GM04503 (cell line): ENCODE measurements at places on chromosomes 3 and 15.

DNA sequence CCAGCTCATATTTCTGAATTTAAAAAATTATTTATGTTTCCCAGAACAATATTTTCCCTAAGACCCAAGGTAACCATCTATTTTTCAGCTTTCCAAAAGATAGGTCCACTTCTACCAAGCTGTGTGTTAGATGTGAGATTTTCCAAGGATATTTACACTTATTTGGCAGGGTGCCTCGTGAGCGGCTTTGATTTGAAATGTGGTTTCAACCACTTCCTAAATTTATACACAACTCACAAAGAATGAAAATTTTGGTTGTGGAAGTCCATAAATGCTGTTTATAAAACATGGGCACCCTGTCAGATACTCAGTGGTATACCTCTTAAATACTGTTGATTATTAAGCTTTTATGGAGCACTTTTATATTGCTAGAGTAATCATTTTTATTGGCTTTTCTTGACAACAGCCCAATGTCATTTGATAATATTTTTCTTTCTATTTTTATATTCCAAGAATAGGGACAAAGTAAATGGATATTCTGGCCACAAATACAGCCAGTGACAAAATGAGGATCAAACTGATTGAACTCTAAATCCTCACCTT, 57.6 kb downstream of the GAP43 start:
- no peak for DNase-seq

DNA sequence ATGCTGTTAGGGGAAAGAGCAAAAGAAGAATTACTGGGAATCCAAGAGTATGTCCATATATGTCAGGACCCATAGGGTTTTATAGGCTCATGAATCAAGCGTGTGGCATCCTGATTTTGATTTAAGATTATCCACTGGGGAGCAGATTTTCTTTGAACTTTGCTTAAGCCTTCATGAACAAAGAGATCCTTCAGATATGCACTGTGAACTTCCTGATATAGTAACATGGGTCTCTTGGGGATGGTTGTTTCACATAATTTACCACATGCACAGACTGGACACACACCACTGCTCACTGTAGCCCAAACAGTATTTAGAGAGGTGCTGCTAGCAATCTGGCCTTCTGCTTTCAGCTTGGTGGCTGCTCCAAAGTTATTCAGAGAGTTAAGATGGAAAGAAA, 200.9 kb upstream of the ZPLD1 start:
- DNase-seq = no peak

DNA sequence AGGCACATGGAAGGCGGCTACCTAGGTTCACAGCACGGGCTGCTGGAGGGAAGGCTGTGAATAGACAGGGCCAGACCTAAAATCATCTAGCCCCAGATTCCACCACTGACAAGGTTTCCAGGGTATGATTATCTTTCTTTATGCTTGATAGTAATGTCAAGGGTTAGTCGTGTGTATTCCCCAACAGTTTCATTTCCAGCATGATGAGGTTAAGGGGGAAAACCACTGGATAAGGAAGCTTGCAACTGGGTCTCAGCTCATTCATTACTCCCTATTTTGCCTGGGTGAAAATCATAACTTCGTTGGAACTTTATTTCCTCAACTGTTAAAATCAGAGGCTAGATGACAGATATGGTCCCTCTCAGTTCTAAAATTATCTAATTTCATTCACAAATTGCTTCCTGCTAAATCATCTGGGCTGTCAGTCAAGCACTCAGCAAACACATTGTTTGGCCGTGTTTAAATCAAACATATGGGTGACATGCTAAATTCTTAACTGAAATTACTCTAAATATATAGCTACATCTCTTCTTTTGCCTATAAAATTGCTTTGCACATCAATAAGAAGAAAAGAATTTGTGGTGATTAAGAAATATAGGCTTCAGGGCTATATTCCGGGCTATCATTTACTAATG, 111.7 kb downstream of the CYP19A1 start:
- no peak for DNase-seq

- DNase-seq = peak; percentile 70
Measured at GRCh38 chr15:59116141-59116540, 11.2 kb downstream of the CCNB2 start.

DNA sequence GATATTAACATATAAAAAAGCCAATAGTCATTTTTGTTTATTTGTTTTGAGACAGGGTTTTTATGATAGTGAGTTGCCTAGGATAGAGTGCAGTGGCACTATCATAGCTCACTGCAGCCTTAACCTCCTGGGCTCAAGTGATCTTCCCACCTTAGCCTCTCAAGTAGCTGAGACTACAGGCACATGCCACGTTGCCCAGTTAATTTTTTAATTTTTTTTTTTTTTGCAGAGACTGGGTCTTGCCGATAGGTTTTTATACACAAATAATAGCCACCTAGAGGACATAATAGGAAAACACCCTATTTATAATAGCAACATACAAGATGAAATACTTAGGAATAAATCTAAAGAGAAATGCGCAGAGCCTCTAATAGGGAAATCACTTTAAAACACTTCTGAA, 13.3 kb downstream of the EIF3J start:
- DNase-seq = no peak

- DNase-seq = no peak
Measured at GRCh38 chr3:21414506-21414905, 336.5 kb downstream of the ZNF385D start.

DNA sequence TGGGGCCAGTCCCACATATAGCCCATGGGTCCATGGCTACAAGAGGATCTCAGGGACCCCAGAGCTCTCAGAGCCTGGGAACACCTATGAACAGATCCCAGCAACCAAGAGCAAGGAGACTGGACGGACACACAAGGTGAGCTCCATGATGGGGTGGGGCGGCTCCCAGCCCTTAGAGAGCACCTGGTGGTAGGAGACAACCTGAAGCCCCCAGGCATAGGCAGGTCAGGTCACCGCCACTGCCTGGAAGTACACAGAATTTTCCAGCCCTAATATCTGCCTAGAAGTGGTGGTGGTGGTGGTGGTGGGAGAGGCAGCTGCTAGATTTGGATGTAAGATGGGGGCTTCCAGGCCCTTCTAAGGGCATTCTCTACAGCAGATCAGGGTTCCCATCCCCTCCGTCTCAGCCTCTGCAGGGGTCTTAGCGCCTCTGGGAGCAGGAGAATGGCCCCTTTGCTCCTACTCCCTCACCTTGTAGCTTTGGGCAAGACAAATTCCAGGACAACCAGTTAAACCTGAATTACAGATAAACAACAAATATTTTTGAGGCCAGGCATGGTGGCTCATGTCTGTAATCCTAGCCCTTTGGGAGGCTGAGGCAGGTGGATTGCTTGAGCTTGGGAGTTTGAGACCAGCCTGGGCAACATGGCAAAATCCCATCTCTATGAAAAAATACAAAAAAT, 9.2 kb downstream of the SH2D7 start:
- no peak for DNase-seq

DNA sequence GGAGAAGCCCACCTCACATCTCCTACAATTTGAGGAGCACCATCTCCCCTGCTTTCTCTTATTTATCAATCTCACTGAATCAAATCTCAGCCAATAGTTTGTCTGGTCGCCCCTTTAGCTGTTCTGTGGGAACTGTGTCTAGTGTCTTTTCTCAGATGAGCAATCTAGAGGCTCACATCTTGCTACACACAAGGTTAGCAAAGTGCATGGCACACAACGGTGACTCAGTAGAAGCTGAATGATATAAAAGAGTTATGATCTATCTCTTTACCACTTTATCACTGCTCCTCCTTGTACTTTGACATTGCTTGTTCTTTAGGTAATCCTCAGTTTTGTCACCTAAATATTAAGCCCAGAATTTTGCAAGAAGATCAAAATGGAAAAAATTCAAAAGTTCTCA, 16.8 kb upstream of the COLQ start:
- no peak for DNase-seq

DNA sequence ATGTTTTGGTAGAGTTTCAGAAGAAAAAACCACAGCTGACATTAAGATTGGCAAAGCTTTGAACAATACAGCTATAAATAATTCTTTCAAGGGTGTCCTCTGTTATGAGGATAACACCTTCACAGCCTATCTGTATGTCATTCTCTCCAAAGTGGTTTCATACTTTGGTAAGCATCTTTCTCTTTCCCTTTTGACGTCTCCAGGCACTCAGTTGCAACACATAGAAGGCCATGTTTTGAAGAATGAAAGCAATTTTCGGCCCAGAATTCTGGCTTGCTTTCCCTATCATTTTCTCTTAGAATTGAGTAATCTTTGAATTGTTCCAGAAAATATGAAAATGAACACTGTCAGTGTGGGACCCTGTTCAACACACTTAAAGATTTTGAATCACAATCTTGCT, 200.0 kb upstream of the CBLB start:
- DNase-seq = no peak

- no peak for DNase-seq
Measured at GRCh38 chr3:69718866-69719586, 20.2 kb upstream of the MITF start.

- no peak for DNase-seq
Measured at GRCh38 chr3:112799946-112800345, 46.7 kb downstream of the CD200R1L start.

DNA sequence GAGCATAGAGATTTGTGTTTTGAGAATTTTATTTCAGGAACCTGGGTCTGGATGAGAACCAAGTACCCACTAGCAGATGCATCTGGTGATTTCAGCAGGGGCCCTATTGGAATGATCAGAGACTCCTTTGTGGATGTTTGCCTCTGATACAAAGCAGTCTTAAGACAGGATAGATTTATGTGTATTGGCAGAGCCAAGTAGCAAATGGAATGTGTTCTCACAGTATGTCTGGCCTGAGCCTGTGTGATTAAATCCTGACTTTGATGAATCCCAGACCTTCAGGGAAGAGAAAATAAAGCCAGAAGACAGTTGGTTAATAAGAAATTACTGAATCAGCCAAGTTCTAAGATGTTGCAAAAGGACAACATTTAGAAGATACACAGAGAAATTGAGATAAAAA, 755.5 kb upstream of the SEMA6D start:
- no peak for DNase-seq

DNA sequence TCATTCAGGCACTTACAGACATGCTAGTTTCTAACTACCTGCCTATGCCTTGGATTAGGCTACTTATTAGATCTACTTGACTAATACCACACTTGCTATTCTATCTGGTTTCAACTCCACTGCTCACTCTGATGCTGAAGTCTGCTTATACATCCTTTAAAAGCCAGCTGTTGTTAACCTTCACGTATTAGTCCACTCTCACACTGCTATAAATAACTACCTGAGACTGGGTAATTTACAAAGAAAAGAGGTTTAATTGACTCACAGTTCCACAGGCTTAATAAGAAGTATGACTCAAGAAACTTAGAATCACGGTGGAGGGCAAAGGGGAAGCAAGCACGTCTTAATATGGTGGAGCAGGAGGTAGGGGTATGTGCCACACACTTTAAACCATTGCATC, 47.7 kb upstream of the ANKRD28 start:
- no peak for DNase-seq

DNA sequence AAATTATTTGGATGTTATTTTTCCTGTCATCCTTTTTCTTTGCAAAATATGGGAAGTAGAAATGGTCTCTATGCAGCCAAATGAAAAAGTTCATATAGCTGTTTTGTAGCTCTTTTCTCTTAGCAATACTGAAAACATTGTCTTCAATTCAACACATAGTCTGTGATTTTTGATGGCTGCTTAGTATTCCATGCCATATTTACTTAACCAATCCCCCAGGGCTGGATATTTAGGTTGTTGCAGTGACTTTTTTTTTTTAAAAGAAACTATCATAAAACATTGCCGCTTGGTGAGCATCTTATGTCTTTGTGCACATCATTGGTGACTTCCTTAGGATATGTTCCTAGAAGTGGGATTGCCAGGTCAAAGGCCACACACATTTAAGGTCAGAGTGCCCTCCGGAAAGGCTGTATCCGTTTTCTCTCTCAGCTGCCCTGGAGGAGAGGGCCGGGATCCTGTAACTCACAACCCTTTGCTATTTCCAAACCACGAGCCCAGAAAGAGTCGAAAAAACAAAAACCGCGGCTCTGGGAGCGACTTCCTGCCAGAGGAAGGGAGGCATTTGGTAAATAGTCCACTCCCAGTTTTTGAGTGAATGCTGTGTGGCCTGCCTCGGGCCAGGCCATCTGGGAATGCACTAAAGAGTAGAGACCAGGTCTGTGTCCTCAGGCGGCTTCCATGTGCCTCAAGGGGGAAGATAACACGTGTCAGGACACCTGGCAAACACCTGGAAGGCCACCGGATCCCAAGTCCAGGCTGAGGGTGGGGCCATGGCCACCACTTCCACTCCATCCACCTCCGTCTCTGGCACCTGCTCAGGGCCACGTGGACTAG, 41.9 kb downstream of the SMAD6 start:
- DNase-seq = no peak

GRCh38 chr15:33142708-33143107, 51.8 kb downstream of the FMN1 start:
- DNase-seq = no peak
